ENCODE measurements at places on chromosomes 12 and 14.

- DNase-seq = no peak
Measured at GRCh38 chr14:43778570-43778936, 728.5 kb downstream of the FSCB start.

- DNase-seq = no peak
Measured at GRCh38 chr12:96510306-96510764, 21.0 kb downstream of the CFAP54 start.

DNA sequence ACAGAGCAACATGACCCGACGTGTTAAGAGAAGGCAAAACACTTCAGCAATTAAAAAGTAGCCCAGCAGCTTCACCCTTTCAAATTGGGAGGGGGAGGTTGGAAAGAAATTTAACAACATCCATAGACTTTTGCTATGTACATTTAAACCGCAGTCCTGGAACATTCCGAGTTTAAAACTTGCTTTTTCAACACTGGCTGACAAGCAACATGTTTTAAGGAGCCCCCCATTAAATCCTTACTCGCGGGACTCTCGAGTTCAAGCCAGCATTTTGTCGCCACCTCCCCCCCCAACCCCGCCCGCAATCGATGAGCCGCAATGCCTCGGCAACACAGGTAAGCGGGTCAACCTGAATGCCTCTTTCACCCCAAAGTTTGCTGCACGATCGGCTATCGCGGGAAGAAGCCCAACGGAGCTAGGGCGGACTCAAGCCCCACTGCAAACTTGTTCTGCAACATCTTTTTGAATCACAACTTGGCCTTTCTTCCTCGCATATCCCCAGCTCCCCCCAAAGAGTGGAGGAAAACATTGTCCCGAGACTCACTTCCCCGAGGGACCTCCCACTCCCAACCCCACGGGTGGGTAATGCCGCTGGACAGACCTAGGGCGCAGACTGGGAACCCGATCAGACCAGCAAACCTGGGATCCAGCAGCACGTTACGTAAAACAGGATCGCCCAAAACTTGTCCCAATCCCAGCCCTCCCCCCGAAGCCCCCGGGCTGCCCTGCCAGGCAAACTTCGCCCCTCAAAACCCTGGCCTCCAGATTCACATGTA lies 777 bp downstream of the ZFP36L1 start:
- DNase-seq = no peak

- DNase-seq = no peak
Measured at GRCh38 chr12:53756300-53757100, 4.7 kb upstream of the CISTR start.

DNA sequence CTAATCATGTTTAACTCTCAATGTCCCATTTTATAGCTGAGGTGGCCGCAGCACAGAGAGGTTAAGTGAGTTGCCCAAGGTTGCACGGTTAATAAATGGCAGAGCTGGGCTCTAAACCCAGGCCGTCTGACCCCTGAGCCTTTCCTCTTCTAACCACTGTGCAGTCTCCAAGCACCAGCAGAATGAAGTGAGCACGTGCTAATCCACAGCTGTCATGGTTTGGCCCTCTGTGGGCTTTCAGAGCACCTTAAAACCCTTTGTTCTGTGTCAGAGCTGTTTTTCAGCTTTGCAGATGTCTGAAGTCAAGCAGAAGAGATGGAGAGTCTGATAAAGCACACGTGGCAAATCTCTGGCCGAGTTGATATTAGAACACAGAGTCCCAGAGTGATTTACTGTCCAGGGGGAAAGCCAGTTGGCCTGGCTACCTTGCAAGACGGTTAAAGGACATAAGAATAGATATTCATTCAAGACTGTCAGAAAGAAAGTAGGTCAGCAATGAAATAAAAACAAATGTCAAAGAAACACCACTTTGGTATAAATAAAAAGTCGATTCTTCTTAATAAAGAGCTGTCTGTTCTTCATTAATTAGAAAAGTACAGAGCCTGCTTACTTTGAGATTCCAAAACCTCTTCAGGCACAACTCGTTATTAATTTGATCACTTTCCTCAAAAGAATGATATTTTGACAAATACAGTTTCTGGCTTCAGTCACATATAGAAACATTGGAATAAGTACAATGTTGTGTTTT lies 107.3 kb downstream of the CRADD start:
- DNase-seq = peak; percentile 8

- no peak for DNase-seq
Measured at GRCh38 chr14:21169573-21169972, 13.7 kb upstream of the OR5AU1 start.

GRCh38 chr12:6824901-6825381 lies 3.3 kb upstream of the P3H3 start:
- no peak for DNase-seq

DNA sequence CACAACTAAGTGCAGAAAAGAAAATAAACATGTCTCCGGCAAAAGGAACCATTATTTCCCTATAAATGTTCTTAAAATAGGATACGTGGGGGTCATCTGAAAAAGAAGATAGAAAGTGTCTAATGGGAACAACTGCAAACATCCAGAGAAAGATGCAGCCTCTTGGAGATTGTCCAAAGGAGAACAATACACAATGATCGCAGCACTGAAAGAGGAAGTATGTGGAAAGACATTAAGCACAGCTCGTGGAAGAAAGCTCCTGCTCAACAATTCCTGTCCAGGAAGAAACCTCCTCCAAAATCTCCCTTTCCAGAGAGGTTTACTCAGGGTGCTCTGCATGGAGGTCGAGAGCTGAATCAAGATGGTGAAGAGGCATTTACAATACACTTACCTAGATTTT lies 2.5 kb upstream of the LALBA start:
- no peak for DNase-seq

DNA sequence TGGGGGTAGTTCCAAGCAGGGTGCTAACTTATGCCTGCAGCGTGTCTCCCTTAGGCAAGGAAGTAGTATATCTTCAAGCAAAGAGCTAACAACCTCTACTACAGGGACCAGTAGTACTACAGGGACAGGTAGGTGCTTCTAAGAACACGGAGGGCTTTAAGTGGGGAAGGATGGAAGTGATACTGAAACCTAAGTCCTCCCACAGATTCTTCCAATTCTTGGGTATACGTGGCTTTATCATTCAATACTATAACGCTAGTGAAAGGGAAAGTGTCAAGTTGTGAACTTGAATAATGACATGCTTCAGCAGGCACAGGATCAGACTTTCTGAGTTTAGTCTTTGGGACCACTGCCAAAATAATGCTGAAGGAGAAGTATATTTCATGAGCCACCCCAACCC lies 241.7 kb downstream of the CEP128 start:
- no peak for DNase-seq

DNA sequence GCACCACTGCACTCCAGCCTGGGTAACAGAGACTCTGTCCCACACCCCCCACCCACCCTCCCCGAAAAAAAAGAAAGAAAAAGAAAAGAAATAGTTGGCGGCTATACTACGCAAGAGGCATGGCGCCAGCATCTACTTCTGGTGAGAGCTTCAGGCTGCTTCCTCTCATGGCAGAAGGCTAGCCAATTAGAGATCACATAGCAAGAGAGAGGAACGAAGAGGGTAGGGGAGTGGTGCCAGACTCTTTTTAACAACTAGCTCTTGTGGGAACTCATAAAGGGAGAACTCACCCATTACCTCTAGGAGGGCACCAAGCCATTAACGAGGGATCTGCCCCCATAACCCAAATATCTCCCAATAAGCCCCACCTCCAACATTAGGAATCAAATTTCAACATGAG lies 6.2 kb downstream of the DENND5B start:
- no peak for DNase-seq

- DNase-seq = no peak
Measured at GRCh38 chr12:116878567-116879508, 2.4 kb downstream of the HRK start.

DNA sequence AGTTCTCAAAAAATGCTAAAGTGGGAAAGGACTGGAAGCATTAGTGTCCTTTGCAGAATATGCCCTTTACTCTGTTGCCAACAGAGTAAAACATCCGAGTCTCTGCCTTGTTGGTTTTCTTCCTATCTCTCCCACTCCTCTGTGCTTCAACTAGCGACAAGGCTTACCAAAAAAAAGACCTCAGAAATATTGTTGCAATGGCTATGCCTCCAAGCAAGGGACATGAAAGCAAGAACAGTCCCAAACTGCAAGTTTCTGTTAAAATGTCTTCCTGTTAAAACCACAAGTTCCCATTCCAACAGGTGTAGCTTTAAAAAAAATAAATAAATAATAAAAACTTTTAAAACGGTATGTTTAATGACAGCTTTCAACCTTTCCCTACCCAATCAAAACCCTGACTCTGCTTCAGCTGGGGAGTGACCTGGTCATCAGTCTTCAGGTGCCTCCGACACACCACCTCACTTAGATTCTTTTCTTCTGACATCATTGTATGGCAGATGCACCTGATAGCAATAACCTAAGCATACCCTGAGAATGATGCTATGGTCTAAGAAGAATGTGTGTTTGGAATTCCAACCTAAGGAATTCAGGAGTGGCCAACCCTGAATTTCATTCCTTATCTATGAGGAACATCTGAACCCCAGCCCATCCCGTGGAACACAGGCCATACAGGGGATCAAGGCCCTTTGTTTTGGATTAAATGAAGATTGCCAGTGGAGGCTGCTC lies 81.0 kb downstream of the RPS29 start:
- DNase-seq = no peak

DNA sequence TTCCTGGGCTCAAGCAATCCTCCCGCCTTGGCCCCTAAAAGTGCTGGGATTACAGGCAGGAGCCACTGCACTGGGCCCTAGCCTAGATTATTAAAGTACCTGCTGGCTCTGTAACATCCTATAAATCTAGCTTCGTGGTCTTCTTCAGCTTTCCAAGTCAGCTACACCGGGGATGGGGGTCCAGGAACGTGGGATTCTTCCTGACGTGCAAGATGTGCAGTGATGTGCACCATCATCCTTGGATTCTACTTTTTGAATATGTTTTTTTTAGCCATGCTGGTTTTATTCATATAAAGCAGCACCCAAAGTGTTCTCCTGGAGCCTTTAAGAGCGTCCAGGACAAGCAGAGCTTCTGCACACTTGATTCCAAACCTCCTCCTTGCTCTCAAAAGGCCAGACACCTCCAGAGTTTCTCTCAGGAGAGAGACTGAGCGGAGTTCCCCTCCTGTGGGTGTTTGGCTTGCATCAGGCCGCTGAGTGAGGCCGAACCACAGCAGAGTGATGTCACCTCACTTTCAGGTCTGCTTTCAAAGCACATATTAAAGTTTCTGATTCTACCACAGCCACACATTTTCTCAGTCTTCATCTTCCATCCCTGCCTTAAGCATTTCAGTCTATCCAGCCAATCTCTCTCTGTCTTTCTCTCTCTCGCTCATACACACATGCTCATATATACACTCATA lies 33.4 kb downstream of the VCPKMT start:
- peak; percentile 80 for DNase-seq

DNA sequence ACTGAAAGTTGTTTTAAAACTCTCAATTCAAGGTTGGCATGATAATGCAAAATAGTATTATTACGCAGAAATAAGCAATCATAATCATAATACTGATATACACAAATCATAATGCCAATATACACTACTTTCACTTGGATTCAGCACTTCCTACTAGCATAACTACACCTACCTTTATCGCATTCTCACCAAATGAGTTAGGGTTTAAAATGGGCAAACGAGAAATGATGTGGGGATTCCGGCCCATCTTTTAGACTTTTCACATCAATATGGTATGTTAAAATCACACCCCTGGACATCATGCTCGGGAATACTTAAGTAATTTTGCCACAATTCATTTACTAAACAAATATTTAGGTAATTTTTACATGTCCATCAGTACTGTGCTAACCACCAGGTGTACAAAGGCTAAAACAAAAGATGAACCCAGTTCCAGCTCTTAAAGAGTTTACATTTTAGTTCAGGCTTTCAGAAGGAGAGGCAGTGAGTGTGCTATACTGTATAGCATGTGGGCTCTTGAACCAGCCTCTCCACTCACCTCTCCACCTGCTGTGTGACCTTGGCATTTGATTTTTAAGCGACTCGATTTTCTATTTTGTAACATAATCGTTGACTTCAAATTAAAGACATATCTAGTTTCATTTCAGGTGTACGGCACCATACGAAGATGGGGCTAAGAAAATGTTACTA lies 1.1 kb upstream of the USP15 start:
- DNase-seq = peak; percentile 3

DNA sequence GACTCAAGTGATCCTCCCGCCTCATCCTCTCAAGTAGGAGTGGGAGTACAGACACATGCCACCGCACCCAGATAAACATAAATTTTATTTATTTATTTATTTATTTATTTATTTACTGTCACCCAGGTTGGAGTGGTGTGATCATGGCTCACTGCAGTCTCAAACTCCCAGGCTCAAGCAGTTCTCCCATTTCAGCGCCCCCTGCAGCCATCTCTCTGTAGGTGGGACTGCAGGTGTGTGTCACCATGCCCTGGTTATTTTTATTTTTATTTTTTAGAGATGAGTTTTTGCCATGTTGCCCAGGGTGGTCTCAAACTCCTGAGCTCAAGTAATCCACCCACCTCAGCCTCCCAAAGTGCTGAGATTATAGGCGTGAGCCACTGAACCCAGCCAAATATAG lies 33.2 kb upstream of the KIF21A start:
- DNase-seq = no peak

GRCh38 chr12:10559244-10559643 lies 53.6 kb downstream of the EIF2S3B start:
- DNase-seq = no peak

DNA sequence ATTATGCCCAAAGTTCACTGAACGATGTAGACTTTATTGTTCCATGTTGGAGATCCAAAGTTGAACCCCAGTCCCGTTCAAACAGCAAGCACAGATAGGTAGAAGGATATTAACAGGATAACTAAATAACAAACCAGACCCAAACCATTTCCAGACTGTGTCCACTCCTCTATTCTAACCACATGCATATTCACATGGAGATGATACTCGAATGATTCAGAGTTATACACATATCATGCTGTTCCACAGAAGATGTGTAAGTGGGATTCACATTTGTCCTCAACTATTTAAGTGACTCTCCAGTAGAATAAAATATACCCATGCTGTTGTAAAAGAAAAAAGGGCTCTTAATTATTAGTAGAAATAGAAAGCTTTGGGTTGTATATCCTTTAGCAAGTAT lies 185.9 kb downstream of the ITPR2 start:
- DNase-seq = no peak

DNA sequence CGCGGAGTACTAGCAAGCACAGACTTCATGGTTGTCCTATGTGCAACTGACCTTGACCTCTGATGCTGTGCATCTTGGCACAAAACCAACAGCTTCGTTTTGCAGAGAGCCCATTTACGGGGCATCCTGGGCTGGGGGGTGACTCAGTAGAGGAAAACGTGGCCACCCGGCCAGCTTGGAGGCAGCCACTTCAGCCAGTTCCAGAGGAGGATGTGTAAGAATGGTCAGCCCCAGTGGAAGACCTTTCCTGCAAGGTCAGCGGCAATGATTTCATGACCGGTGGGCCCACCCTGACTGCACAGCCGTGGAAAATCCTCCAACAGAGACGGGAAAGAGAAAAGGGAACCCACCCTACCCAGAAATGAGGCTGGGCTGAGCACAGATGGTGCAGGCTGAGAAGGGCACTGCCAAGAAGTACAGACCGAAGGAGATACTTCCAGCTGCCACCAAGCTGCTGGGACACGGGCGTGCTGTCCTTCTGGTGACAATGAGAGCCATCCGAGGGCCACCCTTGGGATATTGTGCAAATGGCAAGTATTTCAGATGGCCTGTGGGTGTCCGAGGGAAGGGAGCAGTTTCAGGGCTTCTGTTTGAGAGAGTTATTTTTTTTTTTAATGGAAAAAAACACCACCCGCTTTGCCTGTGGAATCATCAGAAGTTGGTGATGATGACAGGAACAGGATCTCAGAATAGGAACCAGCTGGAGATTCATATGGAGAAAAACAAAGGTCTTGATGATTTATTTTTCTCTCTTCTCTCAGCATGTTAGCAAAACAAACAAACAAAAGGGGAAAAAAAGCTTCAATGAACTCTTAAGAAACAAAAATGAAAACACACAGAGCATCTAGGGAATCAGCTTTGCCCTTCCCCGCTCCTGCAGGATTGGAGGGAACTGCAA lies 120.2 kb upstream of the RFLNA start:
- no peak for DNase-seq

All from effector CD4-positive, alpha-beta T cell (primary cell).